ENCODE measurements at places on chromosomes 5 and 9.

GRCh38 chr9:120677965-120678364, 36.3 kb downstream of the MEGF9 start:
- no peaks in the 10 kb centered on the region for H3K4me1 ChIP-seq
- H3K4me3 ChIP-seq, result no peak overlapping the region
- DNase-seq, result no peak
- H3K36me3 ChIP-seq, result no peaks in the 10 kb centered on the region
- no peak overlapping the region for H3K27ac ChIP-seq

GRCh38 chr5:9626955-9627354, 3.2 kb downstream of the TAS2R1 start:
- no peak overlapping the region for H3K4me3 ChIP-seq
- no peaks in the 10 kb centered on the region for H3K27me3 ChIP-seq
- H3K27ac ChIP-seq, result no peak overlapping the region
- no peaks in the 10 kb centered on the region for H3K36me3 ChIP-seq
- peaks cover 13% of the 10 kb centered on the region for H3K4me1 ChIP-seq
- no peak for DNase-seq

DNA sequence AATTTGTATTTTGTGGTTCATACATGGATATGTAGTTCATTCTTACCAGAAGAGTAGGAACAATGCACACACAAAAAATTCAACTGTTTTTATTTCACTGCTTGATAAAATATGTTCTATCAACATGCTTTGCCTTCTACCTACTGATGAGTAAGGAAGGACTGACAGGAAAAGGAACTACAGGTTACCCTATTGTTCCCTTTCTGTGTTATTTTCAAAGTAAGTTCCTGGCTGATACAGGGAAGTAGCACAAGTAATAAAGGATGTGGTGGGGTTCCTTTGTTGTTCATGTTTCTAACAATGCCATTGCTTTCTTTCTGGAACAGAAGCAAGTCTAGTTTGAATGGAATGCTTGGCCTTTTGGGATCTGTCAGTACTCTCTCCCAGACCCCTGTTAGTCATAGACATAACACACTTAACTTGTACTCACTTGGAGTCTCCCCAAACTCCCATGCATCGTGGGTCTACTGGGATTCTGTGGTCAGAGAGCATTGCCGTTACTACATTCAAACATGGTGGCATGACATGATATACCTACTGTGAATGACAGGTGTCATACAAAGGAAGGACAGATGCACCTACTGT, 20.2 kb upstream of the ALDOB start:
- H3K27ac ChIP-seq, result no peak overlapping the region
- H3K4me1 ChIP-seq, result no peaks in the 10 kb centered on the region
- no peak for DNase-seq
- no peak overlapping the region for H3K4me3 ChIP-seq

DNA sequence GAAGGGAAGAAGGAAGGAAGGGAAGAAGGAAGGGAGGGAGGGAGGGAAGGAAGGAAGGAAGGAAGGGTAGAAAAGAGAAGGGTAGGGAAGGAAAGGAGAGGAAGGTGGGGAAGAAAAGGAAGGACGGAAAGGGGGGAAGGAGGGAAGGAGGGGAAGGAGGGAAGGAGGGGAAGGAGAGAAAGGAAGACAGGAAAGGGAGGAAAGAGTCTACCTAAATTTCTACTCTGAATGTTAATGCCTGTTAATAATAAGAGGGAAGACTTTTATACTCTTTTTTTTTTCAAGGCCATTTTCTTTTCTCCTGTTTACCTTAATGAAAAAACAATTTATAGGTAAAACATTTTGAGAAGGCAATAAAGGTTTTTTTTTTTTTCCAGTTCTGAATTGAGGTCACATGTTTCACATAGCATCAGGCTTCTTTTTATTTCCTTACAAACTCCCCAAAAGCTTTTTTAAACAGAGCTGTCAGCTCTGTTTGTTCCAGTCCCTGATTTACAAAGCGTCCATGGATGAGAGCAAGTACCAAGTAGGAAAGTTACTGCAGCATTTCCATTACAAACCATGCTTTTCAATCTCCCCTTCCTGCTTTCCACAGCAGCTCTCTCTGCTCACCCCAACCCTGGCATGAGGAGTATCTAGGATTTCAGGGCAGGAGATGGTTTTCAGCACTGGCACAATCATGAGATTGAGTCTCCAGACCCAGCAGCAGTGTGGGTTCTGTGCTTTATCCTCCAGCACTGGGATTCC, 173.9 kb downstream of the GNAQ start:
- no peak for DNase-seq
- H3K27ac ChIP-seq, result no peak overlapping the region
- no peak overlapping the region for H3K4me3 ChIP-seq
- H3K4me1 ChIP-seq, result no peaks in the 10 kb centered on the region

DNA sequence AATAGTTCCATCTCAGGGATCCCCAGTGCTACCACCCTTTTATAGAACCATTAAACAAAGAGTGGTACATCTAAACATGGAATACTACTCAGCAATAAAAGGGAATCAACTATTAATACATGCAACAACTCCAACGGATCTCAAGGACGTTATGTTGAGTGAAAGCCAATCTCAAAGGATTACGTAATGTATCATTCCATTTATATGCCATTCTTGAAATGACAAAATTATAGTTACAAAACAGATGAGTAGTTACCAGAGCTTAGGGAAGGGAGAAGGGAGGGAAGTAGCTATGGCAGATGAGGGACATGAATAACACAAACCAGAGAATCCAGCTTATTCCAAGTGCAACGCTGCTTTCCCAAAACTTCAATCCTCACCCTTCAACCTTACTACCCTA, 69.5 kb downstream of the ACTL7B start:
- no peak overlapping the region for H3K4me3 ChIP-seq
- no peak for DNase-seq
- H3K4me1 ChIP-seq, result peaks cover 28% of the 10 kb centered on the region
- H3K36me3 ChIP-seq, result no peaks in the 10 kb centered on the region
- no peaks in the 10 kb centered on the region for H3K27me3 ChIP-seq

- no peak for DNase-seq
- no peaks in the 10 kb centered on the region for H3K27me3 ChIP-seq
- H3K27ac ChIP-seq, result no peak overlapping the region
- no peak overlapping the region for H3K4me3 ChIP-seq
- no peaks in the 10 kb centered on the region for H3K36me3 ChIP-seq
These were observed 89.1 kb upstream of the HAND1 start for GRCh38 chr5:154567155-154567554.

DNA sequence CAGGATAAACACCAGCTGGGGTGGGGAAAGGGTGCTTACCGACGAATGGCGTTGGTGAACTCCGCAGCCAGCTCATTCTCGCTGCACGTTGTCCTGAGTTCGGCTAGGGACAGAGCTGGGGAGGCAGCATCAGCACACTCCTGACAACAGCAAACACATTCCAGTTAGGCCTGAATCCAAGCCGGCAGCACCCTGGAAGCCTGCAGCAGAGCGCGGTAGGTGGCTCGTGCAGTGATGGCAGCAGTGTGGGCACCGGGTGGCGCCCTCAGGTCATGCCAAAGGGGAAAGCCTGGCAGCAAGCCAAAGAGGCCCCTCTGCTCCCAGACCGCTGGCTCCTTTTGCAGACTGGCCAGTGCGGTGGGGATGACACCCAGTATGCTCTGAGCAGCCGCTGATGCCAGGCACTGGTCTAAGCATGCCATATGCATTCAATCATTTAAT, 66.9 kb downstream of the DCP2 start:
- H3K4me1 ChIP-seq, result peaks cover 34% of the 10 kb centered on the region
- no peak overlapping the region for H3K27ac ChIP-seq
- H3K36me3 ChIP-seq, result peaks cover 17% of the 10 kb centered on the region
- no peaks in the 10 kb centered on the region for H3K27me3 ChIP-seq
- no peak for DNase-seq

DNA sequence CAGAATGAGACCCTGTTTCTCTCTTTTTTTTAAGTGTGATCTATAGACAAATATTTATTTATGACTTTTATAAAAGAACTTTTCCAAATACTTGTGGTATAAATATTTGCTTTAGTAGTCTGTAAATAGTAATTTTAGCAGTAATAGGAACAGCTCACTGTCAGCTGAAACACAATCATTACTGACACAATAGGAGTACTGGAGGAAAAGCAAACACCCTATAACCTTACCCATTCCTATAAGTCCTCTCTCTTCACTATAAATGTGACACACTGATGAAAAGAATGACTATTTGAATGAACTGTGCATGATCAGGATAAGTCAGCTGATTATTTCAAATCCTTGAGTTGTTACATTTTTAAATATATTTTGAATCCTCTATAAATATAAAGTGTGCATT, 72.4 kb downstream of the CDH12 start:
- no peaks in the 10 kb centered on the region for H3K36me3 ChIP-seq
- no peak overlapping the region for H3K4me3 ChIP-seq
- H3K4me1 ChIP-seq, result no peaks in the 10 kb centered on the region
- DNase-seq, result no peak

GRCh38 chr5:109826426-109826825, 136.7 kb downstream of the MAN2A1 start:
- DNase-seq, result no peak
- no peaks in the 10 kb centered on the region for H3K4me1 ChIP-seq
- peaks cover 15% of the 10 kb centered on the region for H3K36me3 ChIP-seq
- no peak overlapping the region for H3K27ac ChIP-seq
- no peak overlapping the region for H3K4me3 ChIP-seq

DNA sequence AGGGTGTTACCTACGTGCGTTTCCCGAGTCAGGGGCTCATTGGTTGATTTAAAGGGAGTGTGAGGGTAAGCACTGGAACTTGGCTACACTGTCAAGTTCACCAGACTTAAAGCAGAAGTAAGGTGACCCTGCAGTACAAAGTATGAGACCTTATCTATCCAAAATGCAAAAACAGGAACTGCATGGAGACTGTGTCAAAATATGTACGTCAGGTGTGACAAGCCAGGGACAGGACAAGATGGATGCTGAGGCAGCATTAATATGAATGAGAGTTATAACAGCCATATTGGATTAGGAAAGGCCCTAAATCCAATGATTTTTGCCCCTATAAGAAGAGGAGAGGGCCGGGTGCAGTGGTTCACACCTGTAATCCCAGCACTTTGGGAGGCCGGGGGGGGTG, 15.4 kb upstream of the SUSD3 start:
- no peaks in the 10 kb centered on the region for H3K27me3 ChIP-seq
- H3K36me3 ChIP-seq, result no peaks in the 10 kb centered on the region
- no peak overlapping the region for H3K27ac ChIP-seq
- H3K4me1 ChIP-seq, result no peaks in the 10 kb centered on the region

DNA sequence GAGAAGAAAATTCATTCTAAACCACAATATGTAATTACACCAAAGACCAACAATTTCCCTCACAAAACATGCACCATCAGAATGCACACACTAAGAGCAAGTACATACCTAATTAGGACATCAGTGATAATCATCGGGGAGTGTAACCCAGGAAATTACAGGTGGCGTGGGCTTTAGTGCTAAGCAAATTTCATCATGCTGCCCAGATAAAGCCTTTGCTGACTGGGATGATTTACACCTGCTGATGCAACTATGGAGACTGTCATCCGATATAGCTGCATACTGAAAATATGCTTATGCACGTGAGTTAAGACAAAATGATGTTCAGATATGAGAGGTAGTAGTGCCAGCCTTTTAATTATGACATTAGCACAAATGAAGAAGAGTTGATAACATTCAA, 123.2 kb downstream of the DCP2 start:
- peaks cover 13% of the 10 kb centered on the region for H3K36me3 ChIP-seq
- no peak overlapping the region for H3K27ac ChIP-seq
- no peak overlapping the region for H3K4me3 ChIP-seq
- H3K27me3 ChIP-seq, result no peaks in the 10 kb centered on the region

- H3K4me3 ChIP-seq, result no peak overlapping the region
- H3K27me3 ChIP-seq, result peaks cover 3% of the 10 kb centered on the region
- no peak for DNase-seq
- H3K36me3 ChIP-seq, result no peaks in the 10 kb centered on the region
- H3K27ac ChIP-seq, result no peak overlapping the region
These were observed 29.3 kb downstream of the SLC6A7 start for GRCh38 chr5:150219142-150219541.

DNA sequence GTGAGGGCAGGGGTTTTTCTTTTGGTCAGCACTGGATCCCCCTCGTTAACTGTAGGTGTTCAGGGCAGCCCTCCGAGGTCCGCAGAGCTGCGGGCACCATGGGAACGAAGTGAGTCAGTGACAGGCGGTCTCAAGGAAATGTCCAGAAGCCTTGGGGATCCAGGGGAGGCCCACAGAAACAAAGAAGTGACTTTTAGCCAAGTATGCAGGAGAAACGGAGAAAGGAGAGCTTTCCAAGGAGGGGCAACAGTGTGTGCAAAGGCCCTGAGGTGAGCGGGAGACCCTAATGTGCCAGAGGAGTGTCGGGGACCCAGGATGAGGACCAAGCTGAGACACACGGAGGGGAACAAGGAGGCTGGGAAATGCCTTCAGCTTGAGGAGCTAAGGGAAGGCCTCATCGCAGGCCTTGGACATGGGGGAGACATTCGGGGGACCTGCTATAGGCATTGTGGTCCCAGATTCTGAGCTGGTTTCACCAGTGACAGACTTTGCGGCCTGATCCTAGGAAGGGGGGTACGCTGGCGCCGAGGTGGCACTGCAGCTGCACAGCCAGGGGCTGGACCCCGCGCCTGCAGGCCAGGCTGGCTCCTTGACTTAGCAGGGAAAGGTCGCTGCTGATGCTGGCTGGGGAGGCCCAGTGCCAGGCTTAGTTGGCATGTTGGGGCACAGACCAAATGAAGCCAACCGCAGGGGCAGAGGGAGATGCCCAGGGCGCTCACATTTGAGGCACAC, 3.3 kb downstream of the LTC4S start:
- DNase-seq, result no peak
- peaks cover 45% of the 10 kb centered on the region for H3K36me3 ChIP-seq
- H3K27me3 ChIP-seq, result peaks cover 9% of the 10 kb centered on the region
- no peak overlapping the region for H3K4me3 ChIP-seq
- peaks cover 35% of the 10 kb centered on the region for H3K4me1 ChIP-seq
- H3K27ac ChIP-seq, result no peak overlapping the region

DNA sequence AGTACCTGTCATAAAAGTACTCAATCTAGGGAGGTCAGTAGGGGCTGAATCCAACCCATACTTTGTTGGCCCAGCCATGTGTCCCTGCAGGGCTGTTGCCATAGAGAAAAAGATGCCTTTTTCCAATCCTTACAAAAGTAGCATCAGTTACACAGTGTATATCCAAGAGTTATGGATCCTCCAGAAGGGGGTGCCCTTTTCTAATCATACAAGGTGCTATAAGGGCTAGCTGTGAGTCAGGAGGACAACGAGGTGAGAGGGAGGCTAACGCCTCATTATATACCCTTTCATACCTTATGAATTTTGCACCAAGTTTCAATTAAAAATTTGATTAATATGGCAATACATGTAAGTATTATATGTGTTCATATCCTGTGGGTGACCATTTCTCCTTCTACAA, 4.8 kb downstream of the KIAA0825 start:
- no peaks in the 10 kb centered on the region for H3K36me3 ChIP-seq
- H3K27ac ChIP-seq, result no peak overlapping the region
- no peaks in the 10 kb centered on the region for H3K27me3 ChIP-seq
- DNase-seq, result no peak
- H3K4me1 ChIP-seq, result no peaks in the 10 kb centered on the region
- no peak overlapping the region for H3K4me3 ChIP-seq

DNA sequence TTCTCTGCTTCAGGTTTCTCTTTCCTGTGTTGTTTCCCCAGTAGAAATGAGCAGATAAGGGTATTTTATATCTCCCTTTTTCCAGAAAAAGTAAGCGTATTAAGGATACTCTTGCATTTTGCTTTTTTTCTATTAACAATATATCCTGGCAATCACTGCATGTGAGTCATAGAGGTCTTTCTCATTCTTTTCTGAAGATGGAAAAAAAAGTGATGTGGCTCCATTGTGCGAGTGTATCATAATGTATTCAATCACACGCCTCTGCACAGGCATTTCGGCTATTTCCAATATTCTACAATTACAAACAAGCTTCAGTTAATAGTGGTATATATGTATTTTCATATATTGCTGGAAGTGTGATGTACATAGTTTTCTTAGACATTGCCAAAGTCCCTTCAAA, 155.9 kb downstream of the MED27 start:
- no peak overlapping the region for H3K27ac ChIP-seq
- H3K4me3 ChIP-seq, result no peak overlapping the region
- DNase-seq, result no peak
- H3K4me1 ChIP-seq, result no peaks in the 10 kb centered on the region
- no peaks in the 10 kb centered on the region for H3K36me3 ChIP-seq
- H3K27me3 ChIP-seq, result no peaks in the 10 kb centered on the region

All from muscle of leg (tissue), 16 donors.